Suppressor macrophage treated with lipopolysaccharide for 4 hours (primary cell): ENCODE measurements at places on chromosomes 1 and 21.
A peak's percentile ranks its signal among the peaks of the same experiment; 100 is the strongest.

GRCh38 chr21:15076730-15077129 is 11.9 kb upstream of the NRIP1 start:
- no peak for DNase-seq

GRCh38 chr1:48003741-48004531 is 6.8 kb upstream of the TRABD2B start:
- no peak for DNase-seq

GRCh38 chr1:67089685-67090208 is 35.8 kb upstream of the SLC35D1 start:
- no peak for DNase-seq

DNA sequence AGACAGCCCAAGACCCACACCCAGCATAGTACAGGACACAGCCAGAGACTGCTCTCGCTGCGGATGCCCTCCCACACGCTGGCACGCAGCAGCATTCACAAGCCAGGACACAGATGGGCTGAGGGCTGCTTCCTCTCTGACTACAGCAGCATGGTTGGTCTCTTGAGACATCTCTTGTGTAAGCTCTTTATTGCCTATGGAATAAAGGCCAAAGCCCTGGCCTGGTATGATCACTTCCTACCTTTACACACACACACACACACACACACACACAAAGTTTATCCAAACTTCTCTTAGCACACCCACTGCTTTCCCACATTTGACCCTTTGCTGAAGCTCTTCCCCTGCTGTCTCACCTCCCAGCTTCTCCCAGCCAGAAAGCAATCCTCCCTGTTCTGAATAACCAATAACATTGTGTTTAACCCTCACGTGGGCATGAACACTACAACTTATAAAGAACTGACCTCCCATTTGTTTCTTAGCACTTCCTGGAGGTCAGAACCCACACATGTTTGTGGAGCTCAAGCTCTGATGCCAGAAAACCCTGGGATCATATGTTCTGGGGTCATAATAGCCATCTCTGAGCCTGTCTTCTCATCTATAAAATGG is 1.2 kb upstream of the LUZP1 start:
- DNase-seq, result peak; percentile 91

- DNase-seq, result peak; percentile 81
Observed at GRCh38 chr1:157963713-157964112, 29.7 kb upstream of the KIRREL1 start.

DNA sequence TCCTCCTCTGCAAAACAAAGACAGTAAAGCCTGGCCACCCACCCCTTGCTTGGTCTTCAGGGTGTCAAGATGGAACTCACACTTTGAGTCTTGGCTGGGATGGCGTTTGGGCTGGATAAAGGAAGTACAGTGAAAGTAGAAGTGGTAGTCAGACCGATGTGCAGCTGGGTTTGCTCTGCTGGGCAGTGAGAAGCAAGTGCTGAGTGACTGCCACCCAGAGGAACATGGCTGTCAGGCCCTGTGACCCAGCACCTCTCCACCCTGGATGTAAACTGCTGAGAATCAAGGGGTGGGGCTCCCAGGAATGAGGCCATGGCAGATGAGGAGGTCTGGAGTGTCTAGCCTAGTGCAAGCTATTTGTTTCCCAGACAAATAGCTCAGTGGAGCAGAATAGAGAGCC is 51.2 kb downstream of the POFUT2 start:
- peak; percentile 42 for DNase-seq

GRCh38 chr1:44637702-44638411 is 36.4 kb downstream of the TMEM53 start:
- no peak for DNase-seq

DNA sequence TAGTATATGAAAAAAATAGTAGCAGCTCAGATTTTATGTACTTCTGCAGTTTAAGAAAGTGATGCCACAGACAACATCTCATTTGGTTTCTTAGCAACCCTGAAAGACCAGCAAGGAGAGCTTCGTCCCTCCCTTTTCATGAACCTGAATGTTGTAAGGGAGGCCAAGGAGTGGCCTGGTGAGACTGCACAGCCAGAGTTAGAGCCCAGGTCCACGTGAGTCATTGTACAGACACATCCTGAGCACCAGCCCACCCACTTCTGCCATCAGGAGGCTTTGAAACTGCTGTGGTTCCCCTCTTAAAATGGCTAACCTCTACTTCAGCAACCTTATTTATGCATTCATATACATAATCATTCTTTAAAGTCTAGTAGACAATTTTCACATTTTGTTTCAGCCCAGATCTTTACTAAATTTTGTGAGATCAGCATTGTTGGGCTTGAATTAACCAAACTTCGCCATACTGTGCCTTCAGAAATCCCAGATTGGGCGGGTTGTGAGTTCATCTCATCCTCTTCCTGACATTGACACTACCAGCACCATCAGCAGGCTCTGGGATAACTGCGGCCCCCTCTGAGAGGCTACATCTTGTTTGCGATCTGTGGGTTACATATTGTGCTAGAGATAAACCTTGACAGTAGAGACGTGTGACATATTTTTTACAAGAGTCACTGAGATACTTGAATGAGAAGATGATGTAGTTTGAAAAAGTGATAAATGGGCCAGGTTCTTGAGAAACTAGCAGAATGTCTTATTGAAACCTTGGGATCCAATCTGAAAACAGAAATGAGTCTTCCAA is 106.7 kb downstream of the CAMTA1 start:
- DNase-seq, result no peak

DNA sequence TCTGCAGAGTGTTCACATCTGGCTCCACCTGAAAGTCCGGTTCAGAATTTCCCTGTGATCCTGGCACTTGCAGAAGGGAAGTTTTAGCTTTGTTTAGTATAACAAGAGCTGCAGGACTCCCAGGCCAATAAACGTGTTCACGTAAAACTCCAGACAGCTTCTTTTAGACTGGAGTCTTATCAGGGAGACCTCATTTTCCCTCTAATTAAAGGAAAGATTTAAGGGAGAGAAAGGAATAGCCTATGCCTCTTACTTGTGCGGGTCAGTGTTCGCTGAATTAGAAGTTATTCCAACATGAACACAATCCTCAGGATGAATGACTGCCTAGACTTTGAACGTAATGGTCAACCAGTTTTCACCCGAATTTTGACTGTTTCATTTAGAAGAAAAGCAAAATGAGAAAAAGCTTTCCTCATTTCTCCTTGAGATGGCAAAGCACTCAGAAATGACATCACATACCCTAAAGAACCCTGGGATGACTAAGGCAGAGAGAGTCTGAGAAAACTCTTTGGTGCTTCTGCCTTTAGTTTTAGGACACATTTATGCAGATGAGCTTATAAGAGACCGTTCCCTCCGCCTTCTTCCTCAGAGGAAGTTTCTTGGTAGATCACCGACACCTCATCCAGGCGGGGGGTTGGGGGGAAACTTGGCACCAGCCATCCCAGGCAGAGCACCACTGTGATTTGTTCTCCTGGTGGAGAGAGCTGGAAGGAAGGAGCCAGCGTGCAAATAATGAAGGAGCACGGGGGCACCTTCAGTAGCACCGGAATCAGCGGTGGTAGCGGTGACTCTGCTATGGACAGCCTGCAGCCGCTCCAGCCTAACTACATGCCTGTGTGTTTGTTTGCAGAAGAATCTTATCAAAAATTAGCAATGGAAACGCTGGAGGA is 202.1 kb upstream of the SGIP1 start:
- peak; percentile 98 for DNase-seq

DNA sequence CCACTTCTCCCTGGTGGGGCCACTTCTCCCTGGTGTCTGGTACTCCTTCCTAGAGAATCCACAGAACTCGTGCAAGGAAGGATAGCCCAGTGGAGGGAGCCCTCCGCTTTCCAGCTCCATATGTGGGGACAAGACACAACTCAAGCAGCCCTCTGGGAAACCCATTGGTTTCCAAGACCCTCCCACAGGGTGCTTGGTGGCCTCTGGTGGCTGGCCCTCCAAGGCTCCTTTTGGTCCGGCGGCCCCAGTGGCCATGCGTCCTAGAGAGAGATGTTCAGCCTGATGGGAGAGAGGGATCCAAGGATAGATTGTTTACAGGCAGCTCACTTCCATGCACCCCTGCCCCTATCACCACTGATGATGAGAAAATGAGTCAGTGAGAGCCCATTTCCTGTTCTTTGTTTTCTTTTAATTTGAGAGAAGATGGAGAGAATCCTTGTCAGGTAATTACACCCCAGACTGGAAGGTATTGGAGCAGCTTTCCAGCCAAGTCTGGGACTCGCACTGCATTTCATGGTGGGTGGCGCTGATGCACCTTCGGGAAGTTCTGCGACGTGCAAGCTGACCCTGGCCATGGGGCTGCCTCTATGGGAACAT is 486.2 kb upstream of the VAMP3 start:
- DNase-seq, result no peak

DNA sequence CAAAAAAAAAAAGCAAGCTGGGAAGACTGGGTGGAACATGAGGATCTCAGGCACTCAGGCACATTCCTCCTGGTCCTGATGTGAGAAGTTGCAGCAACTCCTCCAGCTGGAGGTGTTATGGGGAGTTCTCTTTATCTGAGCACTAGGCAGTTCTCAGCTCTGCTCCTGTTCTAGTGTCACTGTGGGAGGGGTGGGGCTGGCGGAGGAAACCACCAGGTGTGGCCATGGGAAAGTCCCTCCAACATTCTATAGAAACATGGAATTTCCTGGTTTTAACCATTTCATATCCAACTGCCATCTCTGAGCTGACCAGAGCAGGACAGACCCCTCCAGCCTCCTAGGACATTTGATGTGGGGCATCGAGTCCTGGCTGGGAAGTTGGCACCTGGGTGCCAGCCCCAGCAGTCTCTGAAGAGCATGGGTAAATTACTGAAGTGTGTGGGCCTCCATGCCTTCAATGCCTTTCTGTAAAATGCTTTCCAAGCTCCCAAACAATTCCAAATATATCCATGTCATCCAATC is 804 bp upstream of the IKBKE start:
- no peak for DNase-seq

GRCh38 chr1:46137916-46138315 is 5.5 kb upstream of the PIK3R3 start:
- no peak for DNase-seq

GRCh38 chr1:177024623-177025022 is 139.9 kb downstream of the ASTN1 start:
- no peak for DNase-seq

GRCh38 chr1:49197081-49197480 is 420.4 kb upstream of the BEND5 start:
- DNase-seq, result no peak

DNA sequence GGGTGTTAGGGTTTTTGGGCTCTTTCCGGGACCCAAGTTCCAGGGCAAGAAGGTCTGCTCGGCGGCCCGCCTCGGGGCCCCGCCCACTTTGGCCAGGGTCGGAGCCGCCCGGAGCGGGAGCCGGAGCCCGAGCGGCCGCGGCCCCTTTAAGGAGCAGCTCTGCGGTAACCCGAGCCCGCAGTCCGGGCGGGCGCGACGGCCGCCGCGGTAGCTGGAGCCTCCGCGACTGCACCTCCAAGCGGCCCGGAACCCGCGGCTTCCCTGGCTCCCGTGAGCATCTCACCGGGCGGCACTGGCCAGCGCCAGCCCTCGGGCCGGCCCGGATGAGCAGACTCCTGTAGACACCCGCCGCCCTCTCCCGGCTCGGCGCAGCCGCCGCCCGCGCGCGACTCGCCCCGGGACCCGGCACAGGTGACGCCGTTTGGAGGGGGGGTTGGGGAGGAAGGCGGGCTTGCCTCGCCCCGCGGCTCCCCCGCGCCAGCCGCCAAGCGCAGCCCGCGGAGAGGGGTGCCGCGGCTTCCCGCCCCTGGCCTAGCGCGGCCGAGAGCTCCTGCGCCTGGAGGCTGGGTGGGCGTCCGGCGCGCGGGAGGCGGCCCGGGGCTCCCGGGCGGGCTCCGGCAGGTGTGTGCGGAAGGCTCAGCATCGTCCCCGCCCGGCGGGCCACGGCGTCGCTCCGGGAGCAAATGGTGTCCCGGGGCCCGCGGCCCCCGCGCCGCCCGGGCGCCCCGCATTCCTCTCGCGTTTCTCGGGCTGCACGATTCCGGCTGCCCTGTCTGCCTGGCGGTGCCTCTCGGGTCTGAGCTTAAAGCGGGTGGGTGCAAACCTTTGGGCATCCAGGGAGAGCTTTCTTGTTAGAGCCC is at the start of gene TLCD4:
TLCD4 (plus strand) TSS at position 149 of the 860 bp plus-strand sequence. CDS start 26,547 bp downstream, outside the sequence.
- DNase-seq, result peak; percentile 9

GRCh38 chr1:172324086-172324485 is 96.4 kb upstream of the C1orf105 start:
- DNase-seq, result no peak

GRCh38 chr1:235866205-235866912 is at the start of gene LYST:
Gene LYST, minus strand, starts transcription at chr1:235866906. Its CDS starts 36,489 bp downstream, at chr1:235830417.
- peak; percentile 66 for DNase-seq

DNA sequence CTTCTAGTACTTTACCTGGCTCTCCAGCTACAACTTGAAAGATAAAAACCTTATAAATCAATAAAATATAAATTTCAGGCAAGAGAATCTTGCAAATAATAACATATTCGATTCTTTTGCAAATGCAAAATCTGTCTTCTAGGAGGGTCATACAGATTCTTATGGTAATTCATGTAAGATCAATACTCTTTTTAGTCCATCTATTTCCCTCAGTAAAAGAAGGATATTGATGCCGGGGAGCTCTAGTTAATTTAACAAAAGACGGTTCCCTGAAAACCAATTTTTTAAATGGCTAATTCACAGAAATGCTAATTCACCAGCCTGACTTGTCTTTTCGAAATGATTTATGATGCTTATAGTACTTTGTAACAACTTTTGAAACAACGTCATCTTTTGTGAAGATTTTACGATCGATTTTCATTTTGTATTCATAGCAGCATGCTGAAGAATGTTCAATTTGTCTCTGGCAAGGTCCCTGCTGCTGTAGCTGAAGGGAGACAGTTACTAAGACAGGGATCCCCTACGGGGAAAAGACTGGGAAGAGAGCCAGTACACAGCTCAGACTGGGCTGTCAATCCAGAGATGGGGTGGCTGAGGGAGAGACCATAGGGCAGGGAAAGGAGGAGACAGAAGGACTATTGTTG is 90.6 kb upstream of the SPAG17 start:
- no peak for DNase-seq

DNA sequence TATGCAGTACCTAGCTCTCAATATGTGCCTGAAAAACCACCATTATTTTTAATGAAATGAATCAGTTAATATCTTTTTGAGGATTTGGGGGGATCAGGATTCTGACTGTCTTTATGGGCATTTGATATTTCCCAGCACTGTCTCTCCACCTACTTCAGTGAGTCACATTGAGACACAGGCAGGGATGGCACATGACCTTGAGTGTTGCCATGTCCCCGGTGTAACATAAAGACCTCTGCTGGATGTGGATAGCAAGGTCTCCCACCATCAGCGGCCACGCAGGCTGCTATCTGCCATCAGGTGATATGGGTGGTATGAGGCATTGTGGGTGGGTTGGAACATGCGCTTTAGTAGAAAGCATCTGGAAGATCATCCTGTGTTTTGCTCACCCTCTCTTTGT is 103.2 kb downstream of the RGL1 start:
- DNase-seq, result peak; percentile 68
